Inflammatory macrophage treated with lipopolysaccharide for 4 hours (primary cell): ENCODE measurements at places on chromosomes 4 and X.
A peak's percentile ranks its signal among the peaks of the same experiment; 100 is the strongest.

DNA sequence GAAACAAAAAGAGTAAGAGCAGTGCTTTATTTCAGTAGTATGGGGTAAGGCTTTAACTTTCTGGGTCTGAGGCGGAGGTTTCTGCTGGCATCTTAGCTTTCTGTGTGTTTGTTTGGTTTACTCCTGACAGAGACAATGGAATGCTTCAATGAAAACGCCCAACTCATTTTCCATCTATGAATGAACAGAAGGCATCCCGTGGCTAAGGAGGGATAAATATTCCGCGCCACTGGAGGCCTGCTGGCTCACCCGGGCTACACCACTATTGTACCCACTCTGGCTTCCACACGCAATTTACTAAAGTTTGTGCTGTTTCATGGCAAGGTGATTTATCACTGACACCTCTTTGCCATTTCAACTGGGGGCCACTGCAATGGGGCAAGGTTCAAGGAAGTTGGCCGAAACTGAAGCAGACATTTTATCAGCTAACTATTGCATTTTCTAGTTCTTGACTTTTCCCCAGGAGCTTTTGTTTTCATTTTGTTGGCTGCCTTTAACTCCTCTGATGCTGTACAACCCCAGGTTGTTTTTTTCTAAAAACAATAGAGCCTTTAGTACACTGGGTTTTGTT is 32.8 kb upstream of the PPARGC1A start:
- DNase-seq: no peak

GRCh38 chr4:1842993-1843448 is 12.9 kb downstream of the LETM1 start:
- no peak for DNase-seq

DNA sequence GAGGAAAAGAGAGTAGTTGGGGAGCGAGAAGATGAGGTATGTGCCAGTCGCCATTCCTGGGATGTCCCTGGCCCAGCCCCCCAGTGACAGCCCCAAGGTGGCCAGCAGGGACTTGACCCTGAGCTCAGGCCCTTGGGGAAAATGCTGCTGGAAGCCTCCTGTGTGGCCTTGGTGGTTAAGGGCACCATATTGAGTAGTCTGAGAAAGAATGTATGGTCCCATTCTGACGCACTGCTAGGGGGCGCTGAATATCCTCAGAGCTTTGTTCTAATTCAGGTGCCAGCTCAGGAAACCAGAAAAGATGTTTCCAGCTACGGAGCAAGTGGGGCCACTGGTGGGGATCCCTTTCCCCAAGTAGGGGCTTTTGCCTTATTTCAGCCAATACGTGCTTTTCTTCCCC is 14.0 kb upstream of the UBA6 start:
- no peak for DNase-seq

GRCh38 chr4:184432127-184432922 is 42.0 kb downstream of the IRF2 start:
- peak; percentile 69 for DNase-seq

- DNase-seq: no peak
Observed at GRCh38 chrX:455673-456072, 69.0 kb upstream of the PPP2R3B start.

GRCh38 chr4:41611881-41612871 is 74.2 kb downstream of the LIMCH1 start:
- DNase-seq: no peak
